H1 (cell line): ENCODE measurements at places on chromosomes 16 and 17. TPM values are rescaled to one million over a fixed set of nuclear protein-coding genes. Genes with fewer than 3 reads are reported as not detected.
A peak's percentile ranks its signal among the peaks of the same experiment; 100 is the strongest.

PRRT2 gene
- polyA plus RNA-seq: 32.6 and 49.7 TPM in 2 replicates

KRT33B gene
- not detected in 2 replicates for polyA plus RNA-seq

- H3K4me3 ChIP-seq: peak overlapping the region; percentile 54
- peak overlapping the region; percentile 87; the same call in 1 of the 2 replicates for H3K27ac ChIP-seq
- H3K4me1 ChIP-seq: peaks cover 40% of the 10 kb centered on the region
- no peaks in the 10 kb centered on the region for H3K27me3 ChIP-seq
- no peaks in the 10 kb centered on the region for H3K36me3 ChIP-seq
Measured at GRCh38 chr16:85611194-85611443, 2.0 kb upstream of the GSE1 start.

DNA sequence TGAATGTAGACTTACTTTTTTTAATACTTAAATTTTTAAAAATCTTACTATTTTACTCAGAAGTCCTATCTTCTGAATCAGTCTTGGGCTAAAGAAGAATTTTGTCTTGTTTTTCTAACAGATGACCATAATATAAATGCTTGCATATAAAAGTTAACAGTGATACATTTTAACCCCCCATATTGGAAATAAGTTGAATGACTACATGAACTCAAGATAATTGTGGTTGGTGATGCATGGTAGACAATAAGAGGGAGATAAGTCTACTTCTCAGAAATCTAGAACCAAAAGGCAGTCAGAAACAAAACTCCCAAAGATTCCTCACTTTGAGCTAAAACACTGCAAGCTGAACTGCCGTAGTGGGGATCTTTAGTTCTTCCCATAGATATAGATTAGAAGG lies 868.4 kb upstream of the SOX9 start:
- H3K36me3 ChIP-seq: no peaks in the 10 kb centered on the region
- no peaks in the 10 kb centered on the region for H3K27me3 ChIP-seq
- no peak overlapping the region for H3K27ac ChIP-seq
- no peak overlapping the region for H3K4me3 ChIP-seq

- no peaks in the 10 kb centered on the region for H3K27me3 ChIP-seq
- peaks cover 5% of the 10 kb centered on the region; the same call in 1 of the 2 replicates for H3K4me1 ChIP-seq
- DNase-seq: no peak
- H3K4me3 ChIP-seq: no peak overlapping the region
- no peak overlapping the region for H3K27ac ChIP-seq
- no peaks in the 10 kb centered on the region for H3K36me3 ChIP-seq
Measured at GRCh38 chr16:66520406-66521170, 29.3 kb downstream of the TK2 start.

GRCh38 chr17:31511195-31511578 lies 119.7 kb downstream of the RAB11FIP4 start:
- no peaks in the 10 kb centered on the region; the same call in none of the 2 replicates for H3K4me1 ChIP-seq
- H3K27ac ChIP-seq: no peak overlapping the region
- H3K4me3 ChIP-seq: no peak overlapping the region
- H3K27me3 ChIP-seq: no peaks in the 10 kb centered on the region

DNA sequence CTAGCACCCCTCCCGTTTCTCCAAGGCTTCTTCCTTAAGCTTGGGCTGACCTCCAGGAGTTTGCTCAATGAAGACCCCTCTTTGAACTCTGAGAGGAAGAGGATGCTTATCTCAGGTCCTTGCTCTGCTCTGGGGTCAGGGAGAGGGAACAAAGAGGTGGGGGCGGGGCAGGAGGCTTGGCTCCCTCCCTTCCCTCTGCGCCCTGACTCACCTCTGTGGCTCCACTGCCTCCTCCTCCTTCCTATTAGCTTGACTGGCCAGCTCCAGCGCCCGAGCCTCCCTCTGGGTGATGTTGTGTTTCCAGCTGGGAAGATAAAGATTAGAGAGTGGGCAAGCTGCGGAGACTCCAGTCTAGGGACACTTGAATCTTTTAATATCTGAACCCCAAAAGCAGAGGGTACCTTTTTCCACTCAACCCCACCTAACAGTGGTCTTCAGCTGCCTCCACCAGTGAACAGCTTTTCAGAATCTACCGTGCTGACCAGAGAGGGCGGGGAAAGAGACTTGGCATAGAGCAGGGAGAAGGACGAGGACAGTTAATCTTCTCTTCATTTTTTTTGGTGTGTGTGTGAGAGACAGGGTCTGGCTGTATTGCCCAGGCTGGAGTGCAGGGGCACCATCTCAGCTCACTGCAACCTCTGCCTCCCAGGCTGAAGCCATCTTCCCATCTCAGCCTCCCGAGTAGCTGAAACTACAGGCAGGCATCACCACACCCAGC lies 6.7 kb downstream of the GIP start:
- H3K36me3 ChIP-seq: no peaks in the 10 kb centered on the region
- no peak overlapping the region for H3K27ac ChIP-seq
- DNase-seq: no peak
- H3K4me1 ChIP-seq: peaks cover 9% of the 10 kb centered on the region

DNA sequence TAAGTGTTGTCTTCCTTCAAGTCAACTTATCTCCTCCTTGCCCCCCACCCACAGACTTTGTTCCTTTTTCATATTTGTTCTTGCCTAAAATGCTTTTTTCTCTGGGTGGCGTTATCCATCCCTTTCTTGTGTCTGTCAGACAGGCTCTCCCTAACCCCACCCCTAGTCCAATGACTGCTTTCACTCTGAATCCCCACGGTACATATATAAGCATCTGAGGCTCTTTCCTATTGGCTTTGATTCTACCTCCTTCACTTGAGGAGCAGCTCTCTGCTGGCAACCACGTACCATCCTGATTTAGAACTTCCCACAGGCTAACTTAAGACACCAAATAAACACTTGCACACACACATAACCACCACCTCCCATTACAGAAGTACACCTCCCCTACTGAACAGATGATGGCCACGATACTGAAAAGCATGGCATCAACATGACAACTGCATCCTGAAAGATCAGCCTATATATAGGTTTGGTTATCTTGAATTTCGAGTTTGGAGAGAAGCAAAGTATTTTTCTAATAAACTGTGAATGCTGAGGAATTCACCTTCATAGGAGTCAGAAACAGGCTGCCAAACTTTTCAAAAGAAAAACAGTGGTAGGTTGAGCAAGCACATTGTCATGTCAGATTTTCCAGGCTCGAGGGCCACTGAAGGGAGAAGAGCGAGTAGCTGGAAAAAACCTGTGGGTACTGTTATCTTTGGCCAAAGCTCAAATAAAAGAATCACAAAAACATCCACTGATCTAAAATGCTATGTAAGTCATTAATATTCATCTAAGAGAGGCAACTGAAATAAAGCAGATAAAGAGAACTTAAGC lies 24.3 kb downstream of the STAT3 start:
- H3K36me3 ChIP-seq: no peaks in the 10 kb centered on the region
- H3K4me1 ChIP-seq: peaks cover 26% of the 10 kb centered on the region
- no peak overlapping the region for H3K4me3 ChIP-seq
- H3K27me3 ChIP-seq: no peaks in the 10 kb centered on the region

MMP28 gene
- polyA plus RNA-seq: 0.06 TPM in 1 of 2 replicates, not detected in the other

JPH3 gene
- 10.3 and 19.3 TPM in 2 replicates for polyA plus RNA-seq

NPIPA7 gene
- 28.0 and 36.5 TPM in 2 replicates for polyA plus RNA-seq

DNA sequence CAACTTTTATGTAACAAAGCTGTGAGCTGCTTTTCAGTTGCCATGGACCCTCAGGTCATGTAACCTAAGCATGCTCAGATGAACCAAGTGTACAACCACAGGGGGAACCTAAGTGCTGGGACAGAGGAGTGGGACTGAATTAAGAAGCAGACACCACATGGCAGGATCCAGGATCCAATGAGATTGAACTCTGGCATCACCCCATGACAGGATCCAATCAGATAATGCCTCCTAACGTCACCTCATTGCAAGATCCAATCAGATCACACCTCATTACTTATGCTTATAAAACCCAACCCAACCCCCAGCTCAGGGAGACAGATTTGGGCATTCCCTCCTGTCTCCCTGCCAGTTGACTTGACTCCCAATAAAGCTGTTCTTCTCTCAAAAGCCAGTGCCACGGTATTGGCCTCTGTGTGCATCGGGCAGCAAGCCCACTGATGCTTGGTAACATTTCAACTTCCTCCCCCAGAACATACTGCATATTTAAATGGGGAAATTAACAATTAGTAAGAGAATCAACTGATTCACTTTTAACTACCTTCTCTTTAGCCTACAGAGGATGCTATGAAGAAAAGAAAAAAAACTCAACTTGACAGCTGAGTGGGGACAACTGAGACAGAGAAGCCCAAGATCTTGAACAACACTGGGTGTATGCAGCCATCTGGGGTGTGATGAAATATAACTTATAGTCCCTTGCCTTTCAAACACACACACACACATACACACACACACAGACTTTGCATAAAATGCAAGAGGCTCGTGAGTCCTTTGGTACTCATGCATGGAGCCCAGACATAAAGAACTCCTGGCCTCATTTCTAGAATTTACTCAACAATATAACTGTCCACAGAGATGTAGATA lies 148.4 kb downstream of the SLC39A11 start:
- no peak overlapping the region for H3K27ac ChIP-seq
- no peaks in the 10 kb centered on the region for H3K36me3 ChIP-seq
- no peak for DNase-seq
- no peaks in the 10 kb centered on the region for H3K27me3 ChIP-seq
- no peaks in the 10 kb centered on the region for H3K4me1 ChIP-seq
- no peak overlapping the region for H3K4me3 ChIP-seq

GRCh38 chr17:8359769-8360168 lies 16.7 kb downstream of the KRABD2 start:
- H3K27ac ChIP-seq: no peak overlapping the region
- no peak overlapping the region for H3K4me3 ChIP-seq
- H3K27me3 ChIP-seq: no peaks in the 10 kb centered on the region
- no peak for DNase-seq
- no peaks in the 10 kb centered on the region for H3K36me3 ChIP-seq
- H3K4me1 ChIP-seq: peaks cover 5% of the 10 kb centered on the region; the same call in 1 of the 2 replicates
